ENCODE measurements at places on chromosomes 13 and 19.

- no peak for DNase-seq
Measured at GRCh38 chr13:113666951-113667701, at the start of gene GRK1. Gene GRK1, plus strand, starts transcription at chr13:113667219. Its CDS starts 168 bp downstream, at chr13:113667387.

DNA sequence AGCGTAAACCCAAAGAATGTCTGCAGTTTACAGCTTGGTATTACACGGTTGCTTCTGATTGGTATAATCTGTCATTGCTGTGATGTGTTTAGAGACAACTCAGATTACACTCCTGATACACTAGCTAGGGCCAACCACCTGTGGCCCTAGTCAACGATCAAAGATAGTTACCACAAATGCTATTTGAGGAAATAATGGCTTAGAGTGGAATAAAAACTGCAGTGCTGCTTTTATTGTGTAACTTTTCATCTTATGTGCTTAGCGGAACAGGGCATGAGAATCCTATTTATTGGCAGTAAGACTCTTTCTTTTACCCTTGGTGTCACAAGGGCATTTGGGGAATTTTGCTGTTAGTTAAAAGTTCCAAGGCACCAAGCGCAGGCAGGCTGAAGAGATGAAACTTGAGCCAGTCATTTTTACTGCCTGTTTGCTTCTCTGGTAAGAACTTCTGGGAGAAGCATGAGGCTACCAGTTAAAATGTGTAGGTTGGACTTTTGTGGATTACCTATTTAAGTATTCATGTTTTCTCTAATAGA is 363.3 kb downstream of the KCNRG start:
- DNase-seq, result no peak

GRCh38 chr19:17893766-17894165 is 22.0 kb downstream of the SLC5A5 start:
- no peak for DNase-seq

GRCh38 chr19:10751109-10751953 is 33.5 kb downstream of the DNM2 start:
- DNase-seq, result no peak

DNA sequence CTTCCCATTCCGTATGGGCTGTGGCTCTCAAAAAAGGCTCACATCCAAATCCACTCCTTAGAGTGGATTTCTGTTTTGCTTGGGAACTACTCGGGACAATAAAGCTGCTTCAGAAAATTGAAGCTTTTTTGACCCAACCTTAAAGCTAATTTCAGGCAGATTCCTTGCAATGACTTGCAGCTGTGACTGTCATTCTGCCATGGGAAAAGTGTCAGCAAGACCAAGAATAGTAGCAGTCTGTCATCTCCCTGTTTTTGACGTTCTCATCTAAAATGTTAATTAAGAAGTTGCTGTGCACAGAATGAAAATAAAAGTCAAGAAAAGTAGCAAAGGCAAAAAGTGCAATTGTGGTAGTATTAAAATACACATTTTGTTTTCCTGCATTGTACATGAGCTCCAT is 304.7 kb downstream of the COG6 start:
- no peak for DNase-seq

DNA sequence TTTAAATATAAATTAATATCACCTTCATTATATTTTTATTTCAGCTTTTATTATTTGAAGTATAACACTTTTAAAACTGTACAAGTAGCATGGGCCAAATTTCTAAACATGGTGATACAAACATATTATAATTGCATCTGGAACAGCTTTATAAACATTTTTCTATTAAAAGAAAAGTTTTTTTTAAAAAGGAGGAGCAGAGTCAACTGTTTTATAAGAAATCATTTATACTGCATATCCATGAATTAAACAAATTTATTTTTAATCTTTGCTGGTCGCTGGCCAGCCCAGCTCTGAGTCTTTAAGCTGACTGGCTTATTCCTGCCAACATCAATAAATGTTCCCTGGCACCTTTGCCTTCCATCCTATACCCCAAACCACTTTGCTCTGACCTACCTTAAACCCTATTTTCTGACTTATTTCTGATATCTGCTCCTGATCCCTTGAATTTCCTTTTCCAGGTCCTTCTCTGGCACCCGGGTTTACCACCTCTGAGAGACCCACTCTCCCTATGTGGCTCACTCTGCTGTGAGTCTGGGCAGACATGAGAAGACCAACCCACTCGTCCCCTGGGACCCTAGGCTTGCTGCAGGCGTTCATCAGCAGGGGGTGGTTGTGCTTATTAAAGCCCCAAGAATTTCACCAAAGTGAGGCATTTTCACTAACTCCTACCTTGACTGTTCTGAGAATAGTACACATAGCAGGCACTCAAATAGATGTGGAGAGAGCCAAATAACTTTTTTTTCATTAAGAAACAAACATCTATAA is 220.3 kb downstream of the KLF12 start:
- no peak for DNase-seq

DNA sequence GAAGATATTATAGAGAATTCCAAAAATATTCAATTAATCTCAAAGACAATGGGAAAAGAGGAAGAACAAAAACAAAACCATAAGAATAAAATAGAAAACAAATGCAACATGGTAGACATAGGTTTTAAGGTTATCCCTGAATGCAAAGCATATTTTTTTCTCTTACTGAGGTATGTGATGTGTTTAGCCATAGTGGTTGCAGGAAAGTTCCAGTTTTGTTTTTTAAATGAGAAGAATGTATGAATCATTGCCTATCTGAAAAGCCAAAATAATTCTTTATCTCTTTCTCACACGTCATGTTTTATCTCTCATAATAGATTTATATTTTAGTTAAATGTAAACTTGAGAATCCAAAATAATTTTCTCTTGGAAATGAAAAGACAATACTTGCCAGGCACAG is 2591.7 kb upstream of the PCDH20 start:
- no peak for DNase-seq

DNA sequence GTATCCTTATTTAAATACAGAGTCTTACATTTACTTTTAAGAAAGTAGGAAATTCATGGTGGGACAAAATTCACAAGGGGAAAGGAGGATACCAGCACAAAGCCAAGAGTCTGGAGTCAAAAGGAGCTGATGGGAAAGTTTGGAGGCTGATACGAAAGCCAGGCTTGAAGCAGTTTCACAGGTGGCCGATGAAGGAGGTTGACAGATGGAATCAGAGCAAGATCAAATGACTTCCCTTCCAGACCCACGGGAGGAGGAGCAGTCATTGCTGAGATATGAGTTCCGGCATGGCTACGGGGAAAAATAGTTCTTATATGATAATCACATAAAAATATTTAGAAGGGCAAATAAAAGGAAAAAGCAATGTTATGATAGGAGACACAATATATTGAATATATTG is 65.0 kb downstream of the DGKH start:
- no peak for DNase-seq

- no peak for DNase-seq
Measured at GRCh38 chr13:110562036-110562597, 595 bp upstream of the RAB20 start.

GRCh38 chr19:31111741-31112140 is 237.5 kb downstream of the TSHZ3 start:
- no peak for DNase-seq

DNA sequence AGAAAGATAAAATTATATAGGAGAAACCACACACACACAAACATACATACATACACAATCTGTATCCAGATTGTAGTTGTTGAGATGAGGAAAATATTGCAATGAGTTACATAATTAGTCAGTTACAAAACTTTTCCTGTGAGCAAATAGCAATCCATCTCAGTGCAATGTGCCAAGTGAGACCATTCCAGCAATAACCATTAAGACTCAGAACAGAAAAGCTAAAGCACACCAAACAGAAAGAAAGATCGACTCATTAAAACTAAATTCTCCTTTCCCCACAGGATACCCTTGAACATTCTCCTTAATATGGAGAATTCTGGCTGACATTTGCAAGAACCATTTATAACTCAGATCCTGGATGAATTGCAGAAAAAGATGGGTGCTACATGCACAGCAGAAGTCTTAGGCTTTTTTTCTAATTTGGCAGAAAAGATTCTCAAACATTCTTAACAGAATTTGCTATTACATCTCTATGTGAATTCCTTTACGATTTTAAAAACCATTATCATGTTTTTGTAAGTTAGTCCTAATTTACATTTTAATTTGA is 1341.2 kb upstream of the SPRY2 start:
- DNase-seq, result no peak

GRCh38 chr13:40408602-40409001 is 257.8 kb downstream of the FOXO1 start:
- no peak for DNase-seq

GRCh38 chr19:9885077-9885552 is 50.0 kb downstream of the PIN1 start:
- no peak for DNase-seq

- DNase-seq, result peak; percentile 55
Measured at GRCh38 chr19:48469289-48469881, at the start of gene CYTH2. Gene CYTH2, plus strand, starts transcription at chr19:48469369. Its CDS starts 139 bp downstream, at chr19:48469508.

DNA sequence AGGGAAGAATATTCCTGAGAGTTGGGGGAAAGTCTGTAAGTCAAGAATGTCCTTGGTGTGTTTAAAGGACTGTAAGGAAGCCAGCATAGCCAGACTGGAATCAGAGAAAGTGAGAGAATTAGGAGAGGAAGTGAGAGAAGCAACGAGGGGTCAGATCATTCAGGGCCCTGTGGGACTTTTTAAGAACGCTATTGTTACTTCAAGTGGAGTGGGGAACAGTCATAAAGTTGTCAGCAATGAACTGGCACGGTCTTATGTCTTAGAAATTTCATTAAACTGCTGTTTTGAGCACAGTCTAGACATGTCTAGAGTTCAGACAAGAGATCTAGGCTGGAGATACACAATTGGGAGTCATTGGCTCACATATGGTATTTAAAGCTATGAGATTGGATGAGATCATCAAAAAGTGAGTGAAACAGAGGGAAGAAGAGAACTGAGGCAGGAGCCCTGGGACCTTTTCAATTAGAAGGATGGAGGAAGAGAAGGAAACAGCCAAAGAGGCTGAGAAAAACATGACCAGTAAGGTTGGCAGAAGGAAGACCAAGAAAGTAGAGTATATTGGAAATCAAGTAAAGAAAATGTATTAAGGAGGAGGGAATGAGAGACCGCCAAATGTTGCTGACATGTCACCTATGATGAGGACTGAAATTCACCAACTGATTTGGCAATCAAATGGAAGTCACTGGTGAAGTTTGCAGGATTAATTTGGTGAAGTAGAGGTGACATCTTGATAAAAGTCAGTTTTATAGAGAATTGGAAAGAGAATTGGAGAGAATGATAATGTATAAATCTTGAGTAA is 263.5 kb downstream of the GPC5 start:
- DNase-seq, result no peak

- DNase-seq, result no peak
Measured at GRCh38 chr19:5717215-5717935, 2.6 kb downstream of the LONP1 start.

DNA sequence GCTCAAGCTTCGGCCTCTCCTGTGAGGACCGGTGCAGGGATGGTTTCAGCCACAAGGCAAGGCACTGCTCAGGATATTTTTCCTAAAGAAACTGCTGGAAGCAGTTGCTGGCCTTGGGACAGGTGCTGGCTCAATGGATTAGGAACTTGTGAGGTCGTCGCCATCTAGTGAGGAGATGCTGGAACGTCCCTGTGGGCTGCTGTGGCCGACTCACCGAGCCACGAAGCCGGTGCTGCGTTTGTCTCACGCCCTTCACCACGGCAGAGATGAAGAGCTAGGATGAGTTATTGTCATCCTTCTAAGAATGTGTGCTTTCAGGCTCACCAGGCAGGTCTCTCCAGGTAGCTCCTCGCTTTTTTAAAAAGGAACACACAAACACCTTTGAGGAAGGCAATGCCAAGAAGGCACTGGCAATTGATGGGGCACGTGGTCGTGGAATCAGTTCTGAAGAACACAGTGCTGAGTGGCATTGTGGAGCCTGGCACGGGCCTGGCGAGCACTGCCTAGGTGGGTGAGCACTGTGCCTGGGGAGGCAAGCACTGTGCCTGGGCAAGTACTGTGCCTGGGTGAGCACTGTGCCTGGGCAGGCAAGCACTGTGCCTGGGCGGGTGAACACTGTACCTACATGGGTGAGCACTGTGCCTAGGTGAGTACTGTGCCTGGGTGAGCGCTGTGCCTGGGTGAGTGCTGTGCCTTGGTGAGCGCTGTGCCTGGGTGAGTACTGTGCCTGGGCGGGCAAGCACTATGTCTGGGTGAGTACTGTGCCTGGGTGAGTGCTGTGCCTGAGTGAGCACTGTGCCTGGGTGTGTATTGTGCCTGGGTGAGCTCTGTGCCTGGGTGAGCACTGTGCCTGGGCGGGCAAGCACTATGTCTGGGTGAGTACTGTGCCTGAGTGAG is 140.4 kb downstream of the TEX29 start:
- no peak for DNase-seq

- DNase-seq, result no peak
Measured at GRCh38 chr13:41512441-41512840, 55.1 kb downstream of the RGCC start.

GRCh38 chr19:4867534-4868285 is at the start of gene PLIN3:
Gene PLIN3, minus strand, starts transcription at chr19:4867667. Its CDS starts 6,273 bp downstream, at chr19:4861394.
- DNase-seq, result peak; percentile 86

DNA sequence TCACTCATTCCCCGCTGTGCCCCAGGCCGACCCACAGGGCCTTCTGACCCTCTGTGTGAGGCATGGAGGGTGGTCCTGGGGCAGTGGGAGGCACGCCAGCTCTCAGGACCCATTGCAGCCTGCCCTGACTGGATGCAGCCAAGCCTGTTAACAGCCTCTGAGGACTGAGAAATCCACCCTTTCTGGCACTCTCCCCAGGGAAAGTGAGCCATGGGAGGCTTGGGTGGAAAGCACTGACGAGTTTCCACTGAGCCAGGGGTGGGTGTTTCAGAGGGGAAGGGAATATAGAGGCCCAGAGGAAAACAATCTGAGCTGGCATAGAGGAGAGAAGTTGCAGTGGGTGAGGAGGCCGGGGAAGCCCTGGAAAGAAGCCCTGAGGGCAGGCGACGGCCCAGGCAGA is 30.6 kb upstream of the SLC7A10 start:
- no peak for DNase-seq

DNA sequence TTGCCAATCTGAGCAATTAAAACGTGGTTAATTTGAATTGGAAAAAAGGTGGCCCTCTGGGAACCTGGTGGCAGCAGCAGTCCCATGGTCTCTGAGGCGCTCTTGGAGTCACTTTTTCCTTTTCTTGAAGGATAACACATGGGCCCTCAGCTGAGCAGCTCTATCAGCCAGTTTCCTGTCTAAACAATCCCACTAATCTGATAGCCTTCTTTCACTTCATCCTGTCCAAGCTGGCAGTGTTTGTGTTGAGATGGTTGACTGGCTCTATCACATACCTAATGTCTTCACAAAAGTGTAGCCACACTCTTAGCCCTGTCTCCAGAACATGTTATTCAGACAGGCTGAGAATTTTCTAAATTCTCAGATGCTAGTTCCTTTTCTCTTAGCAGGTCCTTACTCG is 10.7 kb downstream of the MZT1 start:
- DNase-seq, result no peak
